Ascending aorta (tissue), 2 donors: ENCODE measurements at places on chromosomes 7 and 10.
A peak's percentile ranks its signal among the peaks of the same experiment; 100 is the strongest.

- no peaks in the 10 kb centered on the region for H3K27me3 ChIP-seq
- no peaks in the 10 kb centered on the region for H3K36me3 ChIP-seq
- H3K4me3 ChIP-seq, result no peak overlapping the region
- DNase-seq, result no peak
These were observed 198.6 kb upstream of the BMPER start for GRCh38 chr7:33706771-33707200.

DNA sequence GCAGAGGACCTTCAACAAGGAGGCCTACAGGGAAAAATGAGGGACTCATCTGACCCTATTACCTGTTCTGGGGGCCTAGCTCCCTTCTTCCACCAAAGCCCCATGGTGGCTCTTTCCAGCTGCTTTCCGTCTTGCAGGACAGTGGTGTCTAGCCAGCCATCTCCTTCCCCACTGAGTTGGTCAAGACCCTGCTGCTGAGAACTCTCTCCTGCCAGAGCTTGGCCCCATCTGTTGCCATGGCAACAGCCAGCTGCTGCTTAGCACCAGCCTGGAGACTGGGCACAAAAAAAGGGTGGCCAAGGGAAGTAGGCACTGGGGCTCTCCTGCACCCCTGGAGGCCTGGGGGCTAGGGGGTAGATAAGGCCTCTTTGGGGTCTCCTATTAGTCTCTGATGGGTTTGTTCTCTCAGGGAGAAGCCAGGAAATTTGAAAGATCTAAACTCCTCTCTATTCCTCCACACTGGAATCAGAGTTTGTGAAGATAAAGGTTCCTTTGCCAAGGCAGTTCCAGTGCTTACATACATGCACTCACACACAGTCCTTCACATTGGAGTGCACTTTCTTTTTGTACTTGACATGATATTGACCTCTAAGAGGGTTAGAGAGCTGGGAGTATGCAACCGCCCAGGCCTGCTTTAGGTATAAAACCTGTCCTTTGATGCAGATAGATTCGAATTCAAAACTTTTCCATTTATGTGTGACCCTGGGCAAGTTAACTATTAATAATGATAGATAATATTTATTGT is 15.8 kb downstream of the TSPAN33 start:
- no peaks in the 10 kb centered on the region for H3K4me1 ChIP-seq
- no peak overlapping the region for H3K27ac ChIP-seq
- no peaks in the 10 kb centered on the region for H3K36me3 ChIP-seq
- no peak for DNase-seq
- no peak overlapping the region for H3K4me3 ChIP-seq

- peak within 1 kb of the TSS; percentile 83 for H3K4me3 ChIP-seq
- no peaks in the 10 kb centered on the region for H3K27me3 ChIP-seq
- no peak for DNase-seq
- H3K36me3 ChIP-seq, result no peaks in the 10 kb centered on the region
- peak within 1 kb of the TSS; percentile 60 for H3K27ac ChIP-seq
These were observed at the start of gene TMEM130 for GRCh38 chr7:98869597-98870120. Gene TMEM130, minus strand, starts transcription at chr7:98870014. Its CDS starts 153 bp downstream, at chr7:98869861.

- DNase-seq, result peak; percentile 24
- H3K27ac ChIP-seq, result no peak overlapping the region
- no peaks in the 10 kb centered on the region for H3K36me3 ChIP-seq
- no peak overlapping the region for H3K4me3 ChIP-seq
- H3K27me3 ChIP-seq, result no peaks in the 10 kb centered on the region
- no peaks in the 10 kb centered on the region for H3K4me1 ChIP-seq
These were observed 73.6 kb downstream of the MAD1L1 start for GRCh38 chr7:2159176-2159520.

GRCh38 chr7:141573511-141573910 is 22.3 kb downstream of the AGK start:
- H3K27ac ChIP-seq, result no peak overlapping the region
- H3K4me1 ChIP-seq, result no peaks in the 10 kb centered on the region
- peaks cover 8% of the 10 kb centered on the region for H3K36me3 ChIP-seq
- no peak overlapping the region for H3K4me3 ChIP-seq

GRCh38 chr7:3461923-3462322 is 160.9 kb downstream of the SDK1 start:
- no peak overlapping the region for H3K27ac ChIP-seq
- DNase-seq, result no peak
- H3K4me3 ChIP-seq, result no peak overlapping the region
- H3K4me1 ChIP-seq, result no peaks in the 10 kb centered on the region
- no peaks in the 10 kb centered on the region for H3K27me3 ChIP-seq
- H3K36me3 ChIP-seq, result no peaks in the 10 kb centered on the region

- no peak for DNase-seq
- H3K36me3 ChIP-seq, result no peaks in the 10 kb centered on the region
- peaks cover 6% of the 10 kb centered on the region for H3K4me1 ChIP-seq
- H3K27me3 ChIP-seq, result no peaks in the 10 kb centered on the region
These were observed 191.9 kb upstream of the LYZL2 start for GRCh38 chr10:30821261-30821993.

GRCh38 chr10:65754112-65754511 is 1171.7 kb upstream of the LRRTM3 start:
- H3K4me1 ChIP-seq, result no peaks in the 10 kb centered on the region
- no peaks in the 10 kb centered on the region for H3K36me3 ChIP-seq
- DNase-seq, result no peak

DNA sequence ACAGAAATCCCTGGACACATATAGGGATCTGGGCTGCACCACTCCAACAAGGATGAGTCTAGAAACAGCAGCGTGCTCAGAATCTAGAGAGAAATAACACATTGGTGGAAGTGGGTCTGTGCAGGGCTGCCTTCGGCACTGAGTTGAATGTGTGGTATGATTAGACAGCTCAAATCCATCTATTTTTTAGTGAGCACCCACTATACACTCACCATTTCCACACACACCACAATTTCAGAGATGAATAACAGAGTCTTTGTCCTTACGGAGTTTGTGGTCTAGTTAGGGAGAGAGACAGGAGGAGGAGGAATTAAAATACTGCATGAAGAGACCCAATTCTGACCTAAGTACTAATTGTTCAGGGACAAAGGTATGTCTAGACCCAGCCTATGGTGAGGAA is 44.2 kb downstream of the JAZF1 start:
- H3K27me3 ChIP-seq, result no peaks in the 10 kb centered on the region
- DNase-seq, result no peak
- H3K4me3 ChIP-seq, result no peak overlapping the region
- H3K36me3 ChIP-seq, result no peaks in the 10 kb centered on the region
- H3K4me1 ChIP-seq, result no peaks in the 10 kb centered on the region

DNA sequence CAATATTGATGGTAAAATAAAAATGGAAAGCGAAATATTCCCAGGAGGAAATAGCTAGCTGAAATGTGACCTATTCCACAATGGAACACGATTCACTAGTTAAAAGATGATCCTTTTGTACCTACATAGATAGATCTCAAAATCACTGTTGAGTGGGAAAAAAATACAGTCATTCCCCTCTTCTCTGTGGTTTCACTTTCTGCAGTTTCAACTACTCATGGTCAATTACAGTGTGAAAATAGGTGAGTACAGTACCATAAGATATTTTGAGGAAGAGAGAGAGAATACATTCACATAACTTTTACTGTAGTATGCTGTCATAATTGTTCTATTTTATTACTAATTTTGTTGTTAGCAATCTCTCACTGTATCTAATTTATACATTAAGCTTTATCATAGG is 56.0 kb upstream of the COL13A1 start:
- no peak for DNase-seq
- H3K36me3 ChIP-seq, result no peaks in the 10 kb centered on the region
- no peak overlapping the region for H3K27ac ChIP-seq

DNA sequence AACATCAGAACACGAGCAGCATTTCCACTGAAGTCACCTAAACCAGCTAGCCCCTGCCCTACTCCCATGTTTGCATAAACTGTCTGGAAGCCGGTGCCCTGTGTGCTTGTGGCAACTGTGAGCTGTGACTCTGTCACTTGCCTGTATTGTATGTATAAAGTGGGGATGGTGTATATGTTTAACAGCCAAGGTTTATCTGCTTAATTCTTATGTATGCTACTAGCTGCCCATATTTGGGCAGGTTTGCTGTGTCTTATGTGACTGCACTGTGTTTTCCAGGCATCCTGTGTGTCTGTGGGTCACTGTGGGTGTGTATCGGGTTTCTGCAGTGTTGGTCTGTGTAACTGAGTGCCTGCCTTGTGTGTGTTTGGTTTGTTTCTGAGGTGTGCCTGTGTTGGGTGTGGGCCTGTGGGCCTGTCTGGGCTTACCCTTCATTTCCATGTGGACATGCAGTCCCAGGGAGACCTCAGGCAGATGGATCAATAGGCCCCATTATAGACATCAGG is 9.3 kb downstream of the LBX1 start:
- peaks cover 56% of the 10 kb centered on the region for H3K27me3 ChIP-seq
- H3K4me1 ChIP-seq, result peaks cover 8% of the 10 kb centered on the region
- H3K27ac ChIP-seq, result no peak overlapping the region
- H3K4me3 ChIP-seq, result no peak overlapping the region
